ENCODE measurements at places on chromosomes 2 and 18.

- DNase-seq, result no peak
These were observed 15.4 kb downstream of the IL1B start for GRCh38 chr2:112821142-112821541.

GRCh38 chr2:98564541-98565132, 43.7 kb downstream of the COA5 start:
- no peak for DNase-seq

DNA sequence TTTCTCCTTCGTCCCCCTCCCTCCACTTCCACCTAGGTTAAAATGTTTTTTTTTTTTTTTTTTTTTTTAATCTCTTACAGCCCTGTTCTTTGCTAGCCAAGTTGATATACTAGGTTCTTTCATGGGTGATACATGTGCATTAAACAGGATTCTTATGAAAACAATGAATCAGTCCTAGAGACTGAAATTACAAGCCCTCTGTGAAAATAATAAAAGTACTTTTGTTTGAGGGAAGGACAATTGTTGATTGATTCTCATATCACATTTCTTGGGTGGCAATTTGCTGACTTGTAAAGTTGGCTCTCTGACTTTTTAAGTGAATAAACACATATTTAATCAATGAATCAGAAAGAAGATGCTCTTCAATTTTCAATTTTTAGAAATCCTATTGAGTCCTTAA, 639.9 kb downstream of the LRP1B start:
- no peak for DNase-seq

DNA sequence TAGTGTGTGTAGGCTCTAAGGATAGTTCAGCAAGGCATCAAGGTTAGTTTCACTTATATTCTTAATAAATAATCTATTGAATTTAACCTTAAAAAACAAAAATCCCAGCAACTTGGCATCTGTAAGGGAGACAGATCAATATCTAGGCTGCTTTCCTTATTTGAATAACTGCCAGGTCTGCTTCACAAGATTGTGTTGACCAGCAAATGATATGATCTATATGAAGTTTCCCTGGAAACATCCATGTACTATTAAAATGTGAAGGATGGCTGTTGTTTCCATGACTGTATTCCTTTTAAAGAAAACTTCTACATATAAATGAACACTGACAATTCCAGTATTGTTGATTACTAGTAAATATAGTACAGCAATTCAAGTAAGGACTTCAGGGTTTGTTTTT, 109.4 kb downstream of the SPTBN1 start:
- DNase-seq, result no peak
